ENCODE measurements at places on chromosomes 3 and 15. TPM values are rescaled to one million over a fixed set of nuclear protein-coding genes. Genes with fewer than 3 reads are reported as not detected.

- DNase-seq = no peak
Observed at GRCh38 chr15:38547255-38547997, 17.2 kb downstream of the RASGRP1 start.

The C3orf85 gene
- polyA plus RNA-seq = 14.4 TPM

The DLL4 gene
- polyA plus RNA-seq = 6.9 TPM

GRCh38 chr3:156620901-156621300, 53.5 kb upstream of the TIPARP start:
- DNase-seq = no peak

DNA sequence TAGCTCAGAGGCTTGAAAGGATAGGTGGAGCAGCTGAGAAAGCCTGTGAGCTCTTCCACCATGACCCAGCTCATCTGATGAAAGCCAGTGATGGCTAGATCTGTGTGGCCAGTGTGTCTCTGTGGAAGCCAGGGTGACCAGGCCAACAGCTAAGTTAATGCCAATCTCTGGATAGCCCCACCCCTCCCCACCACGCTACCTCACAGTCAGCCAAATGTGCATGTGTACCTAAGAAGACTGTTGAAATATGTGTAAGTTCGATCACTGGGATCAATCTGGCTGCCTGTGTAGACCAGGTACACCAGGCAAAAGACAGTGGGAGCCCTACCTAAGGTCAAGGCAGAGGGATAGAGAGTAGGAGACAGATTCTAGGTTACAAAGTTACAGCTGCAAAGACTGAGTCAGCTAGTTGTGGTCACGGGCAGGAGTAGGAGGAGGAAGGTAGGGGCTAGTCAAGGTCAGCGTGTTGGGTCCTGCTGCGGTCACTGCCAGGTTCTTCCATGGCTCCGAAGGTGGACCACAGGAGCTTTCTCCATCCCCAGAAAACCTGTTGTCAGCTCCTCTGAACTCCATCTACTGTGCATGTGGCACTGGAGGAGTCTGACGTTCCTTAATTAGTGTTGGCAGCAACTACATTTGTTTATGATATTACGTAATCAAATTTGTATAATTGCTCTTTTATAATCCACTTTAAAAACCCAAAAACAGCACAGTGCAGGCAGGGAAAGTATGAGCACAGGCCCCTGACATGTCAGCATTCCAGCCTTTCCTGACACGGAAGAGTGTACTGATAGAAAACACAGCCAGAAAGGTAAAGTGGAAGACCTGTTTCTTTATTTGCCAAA, 318.0 kb downstream of the CLSTN2 start:
- no peak for DNase-seq

DNA sequence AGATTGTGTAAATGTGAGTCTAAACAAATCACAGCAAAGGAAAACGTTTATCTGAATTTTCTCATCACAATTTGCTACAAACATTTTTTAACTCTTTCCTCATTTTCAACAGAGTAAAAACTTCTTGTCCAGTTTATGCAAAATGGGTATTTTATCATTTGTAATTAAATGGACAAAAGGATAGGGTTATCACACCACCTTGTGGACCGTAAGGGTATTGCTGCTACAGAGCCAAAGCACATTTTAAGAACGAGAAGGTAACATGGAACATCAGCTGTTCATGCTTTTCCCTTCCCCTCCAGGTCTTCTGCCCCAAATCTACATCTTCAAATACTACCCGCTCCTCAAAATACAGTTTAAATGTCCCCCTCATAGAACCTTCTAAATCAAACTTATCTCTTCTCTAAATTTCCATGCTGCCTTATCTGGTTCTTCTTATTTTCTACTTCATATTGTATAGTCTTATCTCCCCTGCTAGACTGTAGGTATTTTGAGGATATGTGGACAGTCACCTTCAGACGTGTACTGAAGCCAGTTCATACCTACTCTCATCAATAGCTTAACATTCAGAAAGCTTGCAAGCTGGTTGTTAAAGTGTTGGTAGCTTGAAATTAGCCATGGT, 12.8 kb upstream of the SETMAR start:
- DNase-seq = no peak

GRCh38 chr3:109643590-109643989, 306.2 kb upstream of the DPPA4 start:
- no peak for DNase-seq

GRCh38 chr15:43922021-43922420, 95.2 kb downstream of the WDR76 start:
- DNase-seq = no peak

- DNase-seq = no peak
Observed at GRCh38 chr15:60961541-60962485, 267.3 kb downstream of the RORA start.

DNA sequence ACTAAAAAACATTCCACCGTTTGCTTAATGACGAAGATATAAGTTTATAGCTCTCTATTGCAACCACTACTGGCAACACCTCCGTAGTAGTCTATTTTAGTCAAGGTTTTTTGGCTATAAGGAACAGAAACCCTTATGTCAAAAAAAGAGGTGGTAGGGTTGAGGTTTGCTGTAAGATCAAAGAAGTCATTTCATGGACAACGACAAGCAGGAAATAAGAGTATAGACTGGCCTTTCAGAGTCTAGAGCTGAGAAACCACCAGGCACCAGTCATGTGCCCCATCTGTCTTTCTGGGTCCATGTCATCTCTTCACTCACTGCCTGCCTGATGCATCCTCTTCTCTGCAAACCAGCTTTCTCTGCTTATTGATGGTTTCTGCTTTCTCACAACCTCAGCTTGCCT, 42.7 kb downstream of the THBS1 start:
- DNase-seq = no peak

The COL6A6 gene
- 1.7 TPM for polyA plus RNA-seq

The ASB14 gene
- 1.2 TPM for polyA plus RNA-seq

The ECE2 gene
- not detected for polyA plus RNA-seq

DNA sequence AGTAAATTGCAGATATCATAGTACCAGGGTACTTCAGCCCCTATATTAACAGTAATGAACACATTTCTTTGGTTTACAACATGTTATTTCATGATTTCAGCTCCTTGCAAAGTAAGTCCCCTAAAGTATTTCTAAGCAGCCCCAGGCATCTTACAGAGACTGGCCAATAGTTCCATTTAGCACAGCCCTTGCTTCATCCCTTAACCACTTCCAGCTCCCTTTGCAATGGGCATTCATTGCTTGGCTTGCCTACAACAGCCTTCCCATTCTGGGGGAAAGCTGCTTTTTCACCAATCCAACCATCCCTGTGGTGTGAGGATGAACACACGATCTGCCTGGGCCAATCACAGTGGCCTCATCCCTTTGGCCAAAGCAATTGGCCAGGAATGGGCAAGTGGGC, 67.2 kb upstream of the XCR1 start:
- no peak for DNase-seq

DNA sequence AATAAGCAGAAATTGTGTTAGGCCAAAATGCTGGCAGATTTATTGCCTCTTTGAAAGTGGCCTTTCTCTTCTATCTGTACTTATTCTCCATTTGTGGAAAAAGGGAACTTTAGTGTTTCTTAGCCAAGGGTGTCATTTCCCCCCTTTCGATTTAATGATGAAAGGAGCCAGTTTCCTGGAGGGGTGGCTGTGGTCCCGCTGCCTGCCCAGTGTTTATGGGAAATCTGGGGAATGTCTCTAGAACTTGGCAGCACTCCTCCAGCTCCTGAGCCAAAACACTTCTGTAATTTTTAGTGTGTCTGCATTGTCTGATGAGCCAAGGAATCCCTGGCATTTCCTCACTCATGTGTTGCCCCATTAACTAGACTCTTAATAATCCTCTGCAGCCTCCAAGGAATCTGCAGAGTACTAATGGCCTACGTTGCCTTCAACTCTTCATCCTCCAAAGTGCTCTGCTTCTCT, 448.8 kb downstream of the GRM7 start:
- DNase-seq = no peak

GRCh38 chr15:73687351-73687750, 3.2 kb downstream of the CD276 start:
- DNase-seq = no peak

GRCh38 chr3:81302045-81302444, 459.4 kb downstream of the GBE1 start:
- peak; percentile 43 for DNase-seq

DNA sequence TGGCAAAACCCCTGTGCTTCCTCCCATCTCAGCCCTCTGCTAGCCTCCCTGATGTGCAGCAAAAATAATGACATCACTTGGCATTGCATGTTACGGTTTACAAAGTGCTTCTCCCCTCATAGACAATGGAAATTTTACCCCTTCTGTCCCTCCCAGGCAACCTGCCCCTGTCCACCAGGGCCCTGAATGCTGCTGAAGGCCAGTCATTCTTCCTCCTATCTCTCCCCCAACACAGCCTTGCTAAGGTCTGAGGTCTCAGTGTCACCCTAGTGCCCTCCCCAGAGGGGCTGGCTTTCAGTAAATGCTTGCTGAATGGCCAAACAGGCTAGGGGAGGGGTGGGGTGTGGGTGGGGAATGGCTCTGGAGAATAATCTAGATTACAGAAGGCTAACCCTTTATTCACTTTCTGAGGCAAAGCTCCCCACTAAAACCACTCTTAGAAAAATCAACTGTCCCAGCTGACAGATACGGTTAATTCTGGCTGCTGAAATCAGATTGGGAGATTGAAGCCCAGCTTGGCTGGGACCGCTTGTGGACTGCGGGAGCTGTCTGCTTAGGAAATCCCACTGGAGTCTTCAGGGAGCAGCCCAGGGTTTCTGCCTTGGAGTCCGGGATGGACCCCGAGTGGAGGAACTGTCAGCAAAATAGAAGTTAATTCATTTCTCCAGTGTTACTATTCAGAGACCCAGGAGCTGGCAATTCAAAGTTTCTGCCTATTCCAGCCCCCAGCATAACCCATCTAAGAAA, 22.9 kb downstream of the ANP32A start:
- DNase-seq = no peak

DNA sequence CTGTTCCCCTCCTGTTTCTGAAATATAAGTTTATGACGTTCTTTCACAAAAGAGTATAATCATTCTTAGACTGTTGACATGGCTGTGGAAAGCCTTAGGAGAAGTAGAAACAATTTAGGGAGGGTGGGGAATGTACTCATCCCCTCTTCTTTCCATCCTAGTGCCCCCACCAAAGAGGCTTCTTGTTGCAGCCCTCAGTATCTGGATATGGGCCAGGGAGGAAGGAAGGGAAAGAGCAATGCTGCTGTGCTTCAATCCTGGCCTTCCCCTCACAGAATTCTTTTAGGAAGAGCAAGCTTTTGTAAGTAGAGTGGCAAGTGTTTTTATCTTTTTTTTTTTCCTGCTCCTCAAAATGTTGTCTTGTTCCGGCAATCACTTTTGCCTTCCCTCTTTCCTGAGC, 1.7 kb downstream of the INAFM2 start:
- DNase-seq = no peak

DNA sequence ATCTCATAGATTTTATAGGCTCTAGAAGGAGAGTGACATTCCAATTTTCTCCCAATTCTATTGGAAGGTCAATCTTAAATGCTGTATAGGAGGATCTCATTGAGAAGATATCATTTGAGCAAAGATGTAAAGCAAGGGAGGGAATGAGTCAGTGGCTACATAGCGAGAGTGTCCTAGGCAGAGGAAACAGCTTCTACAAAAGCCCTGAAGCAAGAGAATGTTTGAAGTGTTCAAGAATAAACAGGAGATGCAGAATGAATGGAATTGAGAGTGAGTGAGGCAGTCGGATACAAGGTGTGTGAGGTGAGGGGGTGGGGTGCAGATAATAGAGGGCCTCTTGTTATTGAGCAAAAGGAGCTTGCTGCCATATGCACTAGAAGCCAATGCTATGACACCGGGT, 545.9 kb downstream of the IGSF11 start:
- DNase-seq = no peak

DNA sequence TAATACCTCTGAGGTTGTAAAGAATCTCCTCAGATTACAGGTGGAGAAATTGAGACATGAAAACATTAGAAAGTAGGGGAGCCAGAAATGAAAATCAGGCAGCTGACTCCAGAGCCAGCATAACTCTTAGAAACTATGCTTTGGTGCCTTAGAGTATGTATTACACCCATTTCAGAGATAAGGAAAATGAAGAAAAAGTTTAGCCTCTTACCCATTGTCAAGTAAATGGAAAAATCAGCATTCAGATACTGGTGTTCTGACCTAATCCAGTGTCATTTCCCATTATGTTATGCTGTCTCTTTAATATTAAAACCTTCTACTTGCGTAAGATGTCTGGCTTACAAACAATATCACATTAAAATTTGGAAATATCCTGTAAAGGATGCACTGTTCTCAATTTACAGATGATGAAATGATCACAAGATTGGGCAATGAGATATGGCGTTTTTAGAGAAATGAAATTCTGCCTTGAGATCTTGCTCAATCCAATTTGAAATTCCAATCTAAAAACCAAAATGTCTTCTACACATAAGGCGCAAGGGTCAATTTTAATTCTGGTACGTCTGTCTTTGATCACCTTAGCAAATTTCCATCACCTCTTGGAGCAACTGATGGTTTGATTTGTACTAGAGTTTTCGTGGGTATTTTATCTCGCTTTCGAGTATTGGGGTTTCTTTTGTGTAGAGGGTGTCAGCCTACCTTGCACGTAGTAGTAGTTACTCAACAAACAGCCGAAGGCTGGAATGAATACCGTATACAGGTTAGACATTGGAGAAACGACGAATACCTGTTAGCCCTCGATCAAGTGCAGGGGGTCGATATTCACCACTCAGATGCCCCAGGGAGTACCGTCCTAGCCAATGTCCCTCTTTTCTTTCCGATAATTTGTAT, 902 bp upstream of the ZCWPW2 start:
- DNase-seq = no peak

The ARHGEF3 gene
- polyA plus RNA-seq = 80.8 TPM

GRCh38 chr15:86863226-86863915, 783.7 kb downstream of the AGBL1 start:
- no peak for DNase-seq

The KIF7 gene
- 9.1 TPM for polyA plus RNA-seq

DNA sequence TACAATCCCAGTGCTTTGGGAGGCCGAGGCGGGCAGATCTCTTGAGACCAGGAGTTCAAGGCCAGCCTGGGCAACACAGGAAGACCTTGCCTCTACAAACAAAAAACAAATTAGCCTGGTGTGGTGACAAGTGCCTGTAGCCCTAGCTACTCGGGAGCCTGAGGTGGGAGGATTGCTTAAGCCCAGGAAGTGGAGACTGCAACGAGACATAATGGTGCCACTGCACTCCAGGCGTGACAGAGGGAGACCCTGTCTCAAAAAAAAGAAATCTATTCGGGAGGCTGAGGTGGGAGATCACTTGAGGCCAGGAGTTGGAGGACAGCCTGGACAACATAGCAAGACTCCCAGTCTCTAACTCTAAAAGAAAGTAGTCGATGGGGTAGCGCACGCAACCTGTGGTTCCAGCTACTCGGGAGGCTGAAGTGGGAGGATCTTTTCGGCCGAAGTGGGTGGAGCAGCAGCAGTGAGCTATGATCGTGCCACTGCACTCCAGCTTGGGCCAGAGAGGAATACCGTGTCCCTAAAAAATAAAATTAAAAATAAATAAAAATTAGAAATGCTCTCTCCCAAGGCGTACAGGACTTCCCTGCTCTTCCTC, 775 bp downstream of the C3orf33 start:
- no peak for DNase-seq

- DNase-seq = no peak
Observed at GRCh38 chr15:52124270-52124880, 11.8 kb upstream of the BCL2L10 start.

The CTDSPL gene
- polyA plus RNA-seq = 105 TPM

- no peak for DNase-seq
Observed at GRCh38 chr15:30962079-30962478, 29.3 kb downstream of the MTMR10 start.

The ZBTB20 gene
- polyA plus RNA-seq = 6.5 TPM

Data from left renal cortex interstitium (tissue), 4 donors.